Thymus (tissue), 14 donors: ENCODE measurements at places on chromosomes 7 and 10. TPM values are rescaled to one million over a fixed set of nuclear protein-coding genes. Genes with fewer than 3 reads are reported as not detected.

The TUBGCP2 gene
- 164 TPM for polyA plus RNA-seq

The GNB2 gene
- polyA plus RNA-seq = 130 TPM

The VKORC1L1 gene
- 8.5 TPM for polyA plus RNA-seq

The WNT2 gene
- 0.14 TPM for polyA plus RNA-seq

The ZNF680 gene
- 11.1 TPM for polyA plus RNA-seq

The TUBB8 gene
- polyA plus RNA-seq = 0.75 TPM

The DGKB gene
- polyA plus RNA-seq = 0.09 TPM
